GM13976 (cell line): ENCODE measurements at places on chromosomes 16 and 17.

- DNase-seq: peak; percentile 76
Measured at GRCh38 chr17:48671697-48672171, 45.6 kb upstream of the HOXB9 start.

DNA sequence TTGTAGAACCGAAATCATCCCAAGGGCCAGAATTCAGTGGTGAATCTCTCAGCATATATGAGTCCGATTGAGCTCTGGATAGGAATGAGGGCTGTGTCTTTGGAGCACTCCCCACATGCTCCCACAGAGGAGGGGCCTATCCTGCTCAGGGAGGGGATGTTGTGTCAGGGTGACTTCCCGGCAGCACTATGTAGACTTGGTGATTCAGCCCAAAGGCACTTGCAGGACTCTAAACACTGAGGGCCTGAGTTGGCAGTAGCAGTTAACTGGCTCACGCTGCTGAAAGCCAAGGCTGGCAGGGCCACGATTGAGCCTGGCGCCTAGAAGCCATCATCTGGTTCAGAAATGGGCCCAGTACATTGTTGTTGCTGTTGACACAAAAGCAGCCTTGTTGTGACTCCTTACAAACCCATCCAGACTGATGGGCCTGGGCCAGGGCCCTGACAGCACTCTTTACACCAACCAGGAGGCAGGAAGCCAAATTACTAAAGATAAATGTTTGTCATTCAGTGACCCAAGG lies 31.9 kb downstream of the NMT1 start:
- DNase-seq: no peak

DNA sequence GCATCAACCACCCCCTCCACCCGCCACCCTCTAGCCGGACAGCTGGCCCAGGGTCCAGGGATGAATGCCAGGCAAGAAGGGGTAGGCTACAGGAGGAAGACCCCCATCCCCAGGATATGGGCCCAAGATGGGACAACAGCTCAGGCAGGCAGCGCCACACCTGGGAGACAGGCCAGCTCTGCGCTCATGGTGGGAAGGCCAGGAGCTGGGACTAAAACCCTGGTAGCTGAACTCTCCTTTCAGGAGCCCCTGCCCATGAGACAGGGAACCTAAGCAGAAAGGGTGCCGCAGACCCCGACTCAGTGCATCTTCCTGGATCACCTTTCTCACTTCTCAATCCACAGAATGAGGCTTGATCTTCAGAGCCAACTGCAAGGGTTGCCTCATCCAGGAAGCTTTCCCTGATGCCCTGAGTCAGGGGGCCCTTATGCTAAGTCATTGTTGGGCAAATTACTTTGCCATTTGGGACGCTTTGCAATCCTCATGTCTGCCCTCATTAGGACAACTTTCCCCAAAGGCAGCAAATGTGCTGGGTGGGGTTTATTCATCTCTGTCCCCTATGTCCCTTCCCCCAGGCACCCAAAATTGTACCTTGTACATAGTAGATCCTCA lies 9.0 kb downstream of the ZDHHC1 start:
- DNase-seq: no peak

- DNase-seq: no peak
Measured at GRCh38 chr16:1960665-1961630, 1.6 kb downstream of the NDUFB10 start.

DNA sequence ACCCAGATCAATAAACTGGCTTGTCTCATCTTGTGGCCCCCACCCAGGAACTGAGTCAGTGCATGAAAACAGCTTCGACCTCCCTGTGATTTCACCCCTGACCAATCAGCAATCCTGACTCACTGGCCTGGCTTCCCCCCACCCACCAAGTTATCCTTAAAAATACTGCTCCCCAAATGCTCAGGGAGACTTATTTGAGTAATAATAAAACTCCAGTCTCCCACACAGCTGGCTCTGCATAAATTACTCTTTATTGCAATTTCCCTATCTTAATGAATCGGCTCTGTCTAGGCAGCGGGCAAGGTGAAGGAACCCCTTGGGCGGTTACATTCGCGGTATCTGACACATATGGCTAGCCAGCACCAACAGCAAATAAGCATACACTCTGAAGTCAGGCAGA lies 9.8 kb upstream of the RABEP1 start:
- DNase-seq: no peak

- no peak for DNase-seq
Measured at GRCh38 chr16:87334651-87335624, 17.7 kb upstream of the C16orf95 start.

DNA sequence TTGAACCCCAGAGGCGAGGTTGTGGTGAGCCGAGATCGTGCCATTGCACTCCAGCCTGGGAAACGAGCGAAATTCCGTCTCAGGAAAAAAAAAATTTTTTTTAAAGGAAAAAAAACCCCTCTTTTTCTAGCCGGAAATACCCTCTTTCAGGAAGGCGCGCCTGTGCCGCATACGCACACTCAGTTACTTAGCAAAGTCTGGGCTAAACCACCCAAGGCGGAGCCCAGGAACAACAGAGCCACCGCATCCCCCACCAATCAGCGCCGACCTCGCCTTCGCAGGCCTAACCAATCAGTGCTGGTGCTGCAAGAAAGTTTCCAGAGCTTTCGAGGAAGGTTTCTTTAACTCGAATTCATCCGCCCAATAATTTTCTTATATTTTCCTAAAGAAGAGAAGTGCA lies 510.4 kb downstream of the KCNJ18 start:
- DNase-seq: no peak

GRCh38 chr17:50423553-50424159 lies 2.4 kb upstream of the ACSF2 start:
- DNase-seq: no peak

- DNase-seq: no peak
Measured at GRCh38 chr17:4475463-4475862, 23.2 kb upstream of the SPNS2 start.

DNA sequence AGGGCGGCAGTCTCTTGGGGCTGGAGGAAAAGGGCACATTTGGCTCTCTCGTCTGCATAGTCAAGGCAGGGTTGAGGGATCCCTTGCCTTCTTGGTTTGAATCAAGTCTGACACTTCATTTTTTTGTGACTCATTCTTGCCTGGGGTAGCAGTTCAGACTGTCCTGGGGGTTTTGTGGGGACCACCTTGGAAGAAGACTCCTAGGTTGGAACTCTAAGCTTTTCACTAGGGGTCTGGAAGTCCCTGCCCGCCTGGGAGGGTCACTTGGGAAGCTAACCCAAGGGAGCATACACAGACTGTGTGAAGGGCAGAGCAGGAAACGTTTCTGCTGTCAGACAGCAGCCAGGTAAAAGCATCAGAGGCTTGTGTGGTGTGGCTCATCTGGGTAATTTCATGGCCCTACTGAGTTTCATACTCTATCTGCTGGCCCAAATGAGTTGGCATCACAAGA lies 11.3 kb downstream of the YPEL2 start:
- no peak for DNase-seq

- no peak for DNase-seq
Measured at GRCh38 chr17:29119265-29119664, 60.9 kb downstream of the MYO18A start.

- no peak for DNase-seq
Measured at GRCh38 chr16:24815021-24815420, 30.7 kb upstream of the SLC5A11 start.

GRCh38 chr16:27700304-27700995 lies 150.5 kb downstream of the KATNIP start:
- DNase-seq: no peak

DNA sequence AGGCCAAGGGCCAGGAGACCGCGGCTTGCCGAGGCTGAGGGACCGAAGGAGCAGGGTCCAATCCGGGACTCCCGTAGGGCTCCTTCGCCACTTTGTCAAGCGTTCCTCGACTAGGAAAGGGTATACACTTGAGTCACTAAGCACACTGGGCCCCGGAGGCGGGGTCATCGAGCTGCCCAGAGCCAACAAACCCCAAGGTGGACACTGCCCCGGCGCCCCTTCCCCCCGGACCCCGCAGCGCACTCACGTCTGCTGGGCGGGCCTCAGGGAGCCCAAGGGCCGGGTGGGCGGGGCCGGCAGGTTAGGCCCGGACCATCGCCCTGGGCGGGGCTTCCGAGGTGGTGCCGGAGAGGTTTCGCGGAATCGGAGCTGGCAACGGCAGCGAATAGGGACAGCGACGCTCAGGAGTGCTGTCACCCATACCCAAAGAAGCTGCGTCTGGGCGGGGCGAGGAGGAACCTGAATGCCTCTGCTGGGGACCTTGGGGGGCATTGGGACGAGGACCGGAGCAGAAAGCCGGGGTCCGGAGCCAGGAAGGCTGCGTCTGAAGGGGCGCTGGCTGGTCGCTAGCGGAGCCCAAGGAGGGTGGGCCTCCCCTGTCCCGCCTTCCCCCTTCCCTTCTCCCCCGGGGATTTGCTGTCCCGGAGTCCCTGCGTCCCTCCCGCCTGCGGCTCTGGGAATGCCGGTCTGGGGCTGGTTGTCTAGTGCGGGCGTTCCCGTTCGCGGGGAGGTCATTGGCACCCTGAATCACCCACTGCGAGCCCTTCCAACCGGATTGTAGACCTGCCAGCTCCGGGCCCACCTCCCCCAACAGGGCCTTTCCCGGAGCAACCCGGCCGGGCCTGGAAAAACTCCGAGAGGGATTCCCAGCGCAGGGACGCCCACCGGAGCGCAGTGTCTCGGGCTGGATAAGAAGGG lies 118.2 kb upstream of the SMURF2 start:
- peak; percentile 74 for DNase-seq

- no peak for DNase-seq
Measured at GRCh38 chr16:72072514-72073342, 9.7 kb downstream of the HPR start.

- DNase-seq: no peak
Measured at GRCh38 chr17:59038734-59039133, 67.9 kb downstream of the TRIM37 start.

GRCh38 chr16:67805718-67806427 lies 487 bp downstream of the RANBP10 start:
- no peak for DNase-seq

DNA sequence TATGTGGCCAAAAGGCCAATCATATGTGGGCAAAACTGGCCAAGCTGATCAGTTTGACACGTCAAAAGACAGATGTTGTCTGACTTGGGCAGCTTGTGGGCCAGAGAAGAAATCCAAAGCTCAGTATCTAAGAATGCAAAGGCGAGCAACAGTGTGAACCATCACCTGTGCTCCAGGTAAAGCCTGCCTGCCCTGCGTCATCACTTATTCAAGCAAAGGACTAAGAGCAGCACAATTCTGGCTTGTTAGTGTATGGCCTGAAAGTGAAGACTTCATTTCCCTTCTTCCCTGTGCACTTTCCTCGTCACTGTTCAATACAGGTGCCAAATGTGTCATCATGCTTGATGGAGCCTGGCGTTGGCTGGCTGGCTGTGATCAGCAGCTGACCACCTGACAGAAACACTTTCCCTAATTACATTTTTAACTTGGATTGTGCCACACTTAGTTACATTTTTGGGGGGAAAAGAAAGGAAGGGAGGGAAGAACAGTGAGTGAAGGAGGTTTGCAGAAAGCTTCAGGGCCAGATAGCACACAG lies 4.7 kb downstream of the FAM20A start:
- DNase-seq: no peak

GRCh38 chr17:68507576-68507975 lies 4.7 kb upstream of the PRKAR1A start:
- DNase-seq: no peak

DNA sequence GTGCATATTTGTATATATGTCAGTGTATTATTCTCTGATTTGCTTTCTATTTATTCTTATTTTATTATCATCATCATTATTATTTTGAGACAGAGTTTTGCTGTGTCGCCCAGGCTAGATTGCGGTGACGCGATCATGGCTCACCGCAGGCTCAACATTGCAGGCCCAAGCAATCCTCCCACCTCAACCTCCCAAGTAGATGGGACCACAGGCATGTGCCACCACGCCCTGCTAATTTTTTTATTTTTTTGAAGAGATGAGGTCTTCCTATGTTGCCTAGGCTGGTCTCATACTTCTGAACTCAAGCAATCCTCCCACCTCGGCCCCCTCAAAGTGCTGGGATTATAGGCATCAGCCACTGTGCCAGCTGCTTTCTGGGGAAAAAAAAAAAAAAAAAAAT lies 8.4 kb upstream of the ARHGAP17 start:
- no peak for DNase-seq

DNA sequence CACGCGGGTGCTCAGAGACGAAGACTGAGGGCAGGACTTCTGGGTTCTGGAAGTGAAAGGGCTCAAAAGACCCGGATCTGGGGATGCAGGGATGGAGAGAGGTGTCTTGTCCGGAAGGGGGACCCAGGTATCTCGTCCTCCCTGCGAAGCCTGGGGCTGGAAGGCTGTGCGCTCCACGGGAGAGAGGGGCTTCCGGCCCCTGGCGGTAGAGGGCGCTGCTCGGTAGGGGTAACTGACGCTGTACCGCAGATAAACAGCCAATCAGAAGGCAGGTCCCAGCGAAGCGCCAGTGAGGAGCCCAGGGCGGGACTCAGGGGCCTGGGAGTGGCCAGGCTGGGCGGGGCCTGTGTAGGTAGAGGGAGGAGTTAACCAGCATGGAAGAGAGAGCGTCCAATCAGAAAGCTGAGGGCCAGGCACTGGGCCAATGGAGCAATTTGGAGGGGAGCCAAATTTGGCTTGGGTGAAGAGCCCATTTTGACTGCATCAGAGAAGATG lies 804 bp downstream of the TGFB1I1 start:
- peak; percentile 72 for DNase-seq

DNA sequence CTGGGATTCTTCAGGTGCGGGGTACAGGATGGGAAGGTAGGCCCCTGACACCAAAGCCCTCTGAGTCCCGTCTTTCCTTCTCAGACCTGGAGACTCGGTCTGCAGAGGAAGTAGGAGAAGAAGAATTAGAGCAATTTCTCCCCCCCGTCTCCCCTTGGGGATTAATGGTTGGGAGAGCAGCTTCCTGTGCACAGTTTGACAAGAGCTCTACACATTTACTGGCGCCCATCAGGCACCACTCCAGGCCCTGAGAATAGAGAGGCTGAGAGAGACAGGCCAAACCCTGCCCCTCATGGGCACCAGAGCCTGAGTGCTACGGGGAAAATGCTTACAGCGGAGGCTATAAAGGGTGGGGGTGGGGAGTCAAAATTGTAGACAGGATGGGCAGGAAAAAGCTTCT lies 3.5 kb upstream of the C16orf74 start:
- DNase-seq: no peak

- no peak for DNase-seq
Measured at GRCh38 chr16:86314402-86315025, 195.8 kb upstream of the FOXF1 start.

GRCh38 chr16:17270111-17270510 lies 200.6 kb downstream of the XYLT1 start:
- DNase-seq: no peak

GRCh38 chr16:4498546-4499195 lies 22.5 kb downstream of the HMOX2 start:
- no peak for DNase-seq

- no peak for DNase-seq
Measured at GRCh38 chr17:60173304-60173819, 23.6 kb downstream of the CA4 start.

GRCh38 chr17:40611840-40612474 lies 35.7 kb downstream of the SMARCE1 start:
- DNase-seq: no peak

GRCh38 chr17:19978209-19978802 lies 678 bp upstream of the AKAP10 start:
- DNase-seq: peak; percentile 39

GRCh38 chr17:30117675-30118081 lies 1.1 kb downstream of the NSRP1 start:
- no peak for DNase-seq
